KBM-7 (cell line): ENCODE measurements at places on chromosomes 16 and 17.

DNA sequence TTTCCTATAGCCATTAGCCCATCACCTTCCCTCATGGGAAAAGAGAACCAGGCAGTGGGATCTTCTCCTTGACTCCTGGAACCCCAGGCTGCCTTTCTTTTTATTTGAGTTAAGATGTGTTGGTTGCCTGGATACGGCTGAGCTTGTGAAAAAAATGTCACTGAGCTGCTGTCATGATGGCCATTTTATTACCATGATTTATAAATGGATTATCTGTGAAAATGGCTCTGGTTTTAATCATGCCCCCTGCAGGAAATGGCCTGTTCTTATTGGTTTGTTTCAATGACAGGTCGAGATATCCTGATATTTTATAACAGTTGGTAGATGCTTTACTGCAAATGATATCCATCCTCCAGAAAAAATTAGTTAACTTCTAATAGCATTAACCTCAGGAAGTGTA, 640.4 kb downstream of the CDH11 start:
- no peak for DNase-seq

- no peak for DNase-seq
Measured at GRCh38 chr17:81958633-81959342, 2.2 kb downstream of the NOTUM start.

DNA sequence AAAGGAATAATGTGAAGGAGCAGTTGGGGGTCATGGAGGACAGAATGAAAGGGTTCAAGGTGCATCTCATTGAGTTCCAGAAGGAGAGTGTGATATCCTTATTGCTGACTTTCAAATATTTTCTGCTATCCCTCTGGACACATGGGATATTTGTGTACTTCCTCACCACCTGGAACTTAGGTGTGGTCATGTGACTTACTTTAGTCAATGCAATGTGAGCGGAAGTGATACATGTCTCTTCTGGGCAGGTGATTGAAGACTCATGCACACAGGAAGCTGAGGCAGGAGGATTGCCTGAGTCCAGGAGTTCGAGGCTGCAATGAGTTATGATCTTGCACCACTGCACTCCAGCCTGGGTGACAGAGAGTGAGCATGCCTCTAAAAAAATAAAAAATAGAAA, 36.7 kb upstream of the TANC2 start:
- DNase-seq: no peak

- DNase-seq: no peak
Measured at GRCh38 chr16:56174411-56174810, 16.9 kb upstream of the GNAO1 start.

GRCh38 chr16:31072540-31073141, 1.4 kb downstream of the ZNF668 start:
- DNase-seq: peak; percentile 49

DNA sequence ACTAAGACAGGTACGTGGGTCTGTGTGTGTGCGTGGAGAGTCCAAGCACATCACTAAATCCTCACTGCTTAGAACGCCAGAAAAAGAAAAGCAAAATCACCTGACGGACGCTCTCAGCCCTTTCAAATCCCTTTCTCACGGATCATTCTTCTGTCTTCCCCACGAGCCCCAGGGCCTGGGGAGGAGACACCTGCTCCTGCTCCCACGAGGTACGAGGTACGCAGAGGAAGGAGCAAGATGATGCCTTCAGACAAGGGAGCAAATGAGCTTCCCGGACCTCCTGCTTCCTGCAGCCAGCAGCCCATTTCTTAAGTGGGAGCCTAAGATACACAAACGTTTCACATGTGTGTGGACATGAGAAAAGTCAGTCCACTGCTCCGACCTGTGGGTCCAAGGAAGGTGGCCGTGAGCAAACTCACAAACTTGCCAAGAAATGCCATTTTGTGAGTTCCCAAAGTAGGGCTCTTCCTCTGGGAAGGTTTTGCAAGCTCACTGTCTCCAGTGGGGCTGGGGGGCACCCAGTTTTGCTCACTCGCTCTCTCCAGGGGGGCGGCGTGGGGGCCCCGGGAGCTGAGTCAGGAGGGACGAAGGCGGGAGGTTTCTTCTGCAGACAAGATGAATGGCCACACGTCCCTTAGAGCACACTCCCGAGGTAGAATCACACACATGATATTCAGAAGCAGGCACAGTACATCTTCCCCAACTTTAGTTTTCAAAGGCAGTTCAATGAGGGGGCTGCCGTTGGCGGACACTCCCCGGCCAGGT, 68.1 kb downstream of the MRM3 start:
- DNase-seq: no peak

DNA sequence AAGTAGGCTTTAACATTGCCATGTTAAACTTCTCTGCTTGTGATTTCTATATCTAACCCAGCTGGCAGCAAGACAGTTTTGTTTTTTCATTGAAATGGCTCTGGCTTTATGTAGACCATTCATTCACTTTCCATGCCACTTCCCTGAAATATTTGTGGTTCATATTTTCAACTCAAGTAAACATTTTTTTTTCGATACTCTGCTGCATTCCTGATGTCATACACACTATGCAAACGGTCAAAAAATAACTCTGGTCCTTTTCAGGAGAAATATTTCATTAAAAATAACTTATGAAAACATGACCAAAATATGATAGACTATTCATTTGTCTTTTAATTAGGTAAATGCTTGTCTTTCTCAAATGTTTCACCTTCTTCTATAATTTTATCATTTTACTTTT, 116.3 kb downstream of the USP22 start:
- no peak for DNase-seq

DNA sequence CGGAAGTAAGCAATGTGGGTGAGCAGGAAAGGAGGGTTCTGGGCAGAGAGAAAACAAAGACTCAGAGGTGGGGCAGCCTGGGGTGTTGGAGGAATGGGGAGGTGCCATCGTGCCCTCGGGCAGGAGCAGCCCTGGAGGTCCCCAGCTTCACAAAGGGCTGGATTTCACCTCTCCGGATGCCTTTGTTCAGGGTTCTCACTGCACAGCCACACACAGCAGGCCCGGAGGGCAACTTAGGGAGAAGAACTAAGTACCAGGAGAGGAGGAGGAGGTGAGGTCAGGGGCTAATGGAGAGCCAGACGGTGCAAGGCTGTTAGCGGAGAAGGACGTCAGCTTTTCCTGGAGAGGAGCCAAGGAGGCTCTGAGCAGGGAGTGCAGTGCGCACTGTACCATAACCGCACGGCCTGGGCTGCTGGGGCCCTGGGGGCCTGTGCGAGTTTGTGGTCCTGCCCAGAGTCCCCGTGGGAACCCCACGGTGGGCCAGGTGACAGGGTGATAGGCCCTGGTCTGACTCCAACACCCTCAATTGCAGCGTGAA, 9.3 kb downstream of the ARRB2 start:
- DNase-seq: no peak

- no peak for DNase-seq
Measured at GRCh38 chr16:74679983-74680382, 13.3 kb upstream of the RFWD3 start.

- DNase-seq: no peak
Measured at GRCh38 chr16:81694494-81695280, 84.4 kb upstream of the PLCG2 start.

- DNase-seq: peak; percentile 15
Measured at GRCh38 chr16:52069866-52070265, 477.1 kb downstream of the TOX3 start.

DNA sequence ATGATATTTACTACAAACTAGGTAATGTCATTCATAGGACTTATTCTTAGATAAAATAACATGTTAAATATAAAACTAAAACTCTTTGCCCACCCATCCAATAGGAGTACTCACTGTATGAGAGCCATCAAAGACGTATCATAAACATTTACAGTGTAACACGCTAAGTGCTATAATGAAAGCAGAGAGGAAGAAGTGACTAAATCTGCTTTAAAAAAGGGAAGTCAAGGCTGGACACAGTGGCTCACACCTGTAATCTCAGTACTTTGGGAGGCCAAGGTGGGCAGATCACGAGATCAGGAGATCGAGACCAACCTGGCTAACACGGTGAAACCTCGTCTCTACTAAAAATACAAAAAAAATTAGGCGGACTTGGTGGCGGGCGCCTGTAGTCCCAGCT, 32.4 kb downstream of the SPAG9 start:
- no peak for DNase-seq

DNA sequence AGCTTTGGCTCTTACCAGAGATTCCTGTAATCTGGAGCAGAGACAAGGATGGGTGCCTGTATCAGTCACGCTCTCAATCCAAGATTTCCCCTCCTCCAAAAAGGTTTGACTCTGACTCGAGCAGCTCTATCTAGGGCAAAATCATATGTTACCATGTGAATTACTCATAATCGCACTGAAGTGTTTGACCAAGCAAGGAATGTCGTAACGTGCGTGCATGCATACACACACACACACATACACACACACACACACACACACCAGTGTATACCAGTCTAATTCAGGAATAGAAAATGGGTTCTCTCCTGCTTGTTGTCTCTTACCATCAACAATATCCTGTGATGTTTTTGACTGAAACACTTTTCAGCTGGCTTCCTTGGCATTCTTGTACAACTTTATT, 835.1 kb downstream of the KCNJ2 start:
- no peak for DNase-seq
